ENCODE measurements at places on chromosomes 5 and 9.

DNA sequence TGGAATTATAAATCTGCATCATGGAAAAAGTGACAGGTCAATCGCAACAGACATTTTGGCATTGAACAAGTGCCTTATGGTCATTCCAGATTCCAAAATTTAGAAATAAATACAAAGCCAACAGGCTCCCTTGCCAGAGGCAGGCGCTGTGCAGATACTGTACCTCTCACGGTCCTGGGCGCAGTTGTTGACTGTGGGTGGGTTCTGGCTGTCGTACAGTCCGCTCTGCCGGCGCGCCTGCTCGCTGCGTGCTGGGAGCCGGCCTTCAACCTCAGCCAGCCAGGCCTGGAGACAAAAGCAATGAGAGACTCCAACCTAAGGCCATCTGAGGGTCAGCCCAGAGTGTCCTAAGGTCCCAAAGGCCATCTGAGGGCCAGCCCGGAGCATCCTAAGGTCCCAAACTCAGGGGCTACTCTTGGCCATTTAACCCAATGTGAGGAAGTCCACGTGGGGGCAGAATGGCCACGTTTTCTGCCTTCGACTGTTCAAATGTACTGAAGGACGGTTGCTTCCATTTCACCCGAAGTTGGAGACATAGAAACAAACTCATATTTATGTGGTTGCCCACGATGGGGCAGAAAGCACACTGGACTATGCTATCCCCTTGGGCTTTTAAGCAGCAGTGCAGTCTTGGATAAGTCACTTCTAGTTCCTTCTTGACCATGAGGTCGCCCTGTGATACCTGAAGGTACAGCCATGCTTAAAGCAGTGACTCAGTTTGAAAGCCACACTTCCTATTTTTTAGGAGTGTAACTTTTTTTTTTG is 65.2 kb downstream of the USP20 start:
- no peak for DNase-seq
- no peaks in the 10 kb centered on the region for H3K27me3 ChIP-seq

- H3K27me3 ChIP-seq = no peaks in the 10 kb centered on the region
- H3K4me3 ChIP-seq = no peak overlapping the region
- H3K4me1 ChIP-seq = no peaks in the 10 kb centered on the region
- no peak overlapping the region for H3K27ac ChIP-seq
- no peak for DNase-seq
These were observed 194.4 kb upstream of the VCAN start for GRCh38 chr5:83277154-83277553.

DNA sequence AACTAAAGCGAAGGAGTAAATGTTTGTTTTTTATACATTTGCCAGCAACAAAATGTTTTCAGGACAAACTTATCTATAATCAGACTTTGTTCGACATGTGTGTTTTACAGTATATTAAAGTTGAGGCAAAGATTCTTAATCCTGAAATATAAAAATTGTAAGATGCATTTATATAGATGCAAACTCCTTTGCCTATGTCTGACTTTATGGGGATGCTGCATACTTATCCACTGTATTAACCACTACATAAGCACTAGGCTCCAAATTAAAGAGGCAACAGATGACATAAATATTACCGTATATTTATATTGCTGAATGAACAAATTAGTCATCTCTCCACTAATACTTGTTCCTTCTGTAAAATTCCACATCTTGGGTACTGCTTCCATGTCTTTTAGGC is 882.7 kb upstream of the ARRDC3 start:
- no peaks in the 10 kb centered on the region for H3K27me3 ChIP-seq
- H3K4me1 ChIP-seq = no peaks in the 10 kb centered on the region
- no peaks in the 10 kb centered on the region for H3K36me3 ChIP-seq
- no peak for DNase-seq
- no peak overlapping the region for H3K4me3 ChIP-seq
- H3K27ac ChIP-seq = no peak overlapping the region

DNA sequence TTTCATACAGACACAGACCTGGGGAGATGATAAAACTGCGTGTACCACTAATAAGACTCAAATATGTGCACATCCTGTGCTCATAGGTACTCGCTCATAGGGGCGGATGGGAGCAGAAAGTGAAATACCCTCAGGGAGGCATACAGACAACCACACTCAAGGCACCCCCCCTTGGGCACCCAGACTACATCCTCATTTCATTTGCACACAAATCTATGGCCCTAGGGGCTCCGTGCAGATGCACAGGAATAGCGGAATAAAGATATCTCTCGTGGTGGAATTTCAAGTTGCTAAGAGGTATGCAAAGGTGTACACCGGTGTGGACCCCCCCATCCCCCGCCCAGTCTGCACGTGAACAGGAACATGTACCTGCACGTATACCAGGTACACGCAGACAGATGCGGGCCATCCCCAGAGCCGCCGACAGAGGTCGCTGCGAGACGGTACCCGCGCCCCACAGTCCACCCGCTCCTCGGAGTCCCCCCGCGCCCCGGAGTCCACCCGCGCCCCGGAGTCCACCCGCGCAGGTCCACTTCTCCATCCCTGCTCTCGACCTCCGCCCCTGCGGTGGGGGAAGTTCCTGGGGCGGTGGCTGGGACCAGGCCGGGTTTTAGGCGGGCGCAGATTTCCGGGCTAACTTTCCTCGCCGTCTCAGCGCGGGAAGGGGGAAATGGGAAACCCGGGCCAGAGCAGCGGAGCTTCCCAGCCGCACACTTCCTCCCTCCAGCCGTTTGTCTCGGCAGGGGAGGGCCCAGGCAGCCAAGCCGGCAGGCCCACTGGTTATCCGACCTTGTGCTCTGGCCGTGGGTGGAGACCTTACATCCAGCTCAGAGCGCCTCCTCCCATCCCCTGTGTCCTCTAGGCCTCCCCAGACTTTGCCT is 1.0 kb upstream of the IL12B start:
- H3K36me3 ChIP-seq = no peaks in the 10 kb centered on the region
- peak overlapping the region; percentile 16 for H3K27ac ChIP-seq
- peaks cover 6% of the 10 kb centered on the region for H3K4me1 ChIP-seq
- DNase-seq = peak; percentile 50

- no peak overlapping the region for H3K4me3 ChIP-seq
- H3K27me3 ChIP-seq = no peaks in the 10 kb centered on the region
- no peak overlapping the region for H3K27ac ChIP-seq
- H3K36me3 ChIP-seq = no peaks in the 10 kb centered on the region
- DNase-seq = peak; percentile 31
- no peaks in the 10 kb centered on the region for H3K4me1 ChIP-seq
These were observed 410.9 kb upstream of the TRPC7 start for GRCh38 chr5:136776022-136776927.

GRCh38 chr5:58019614-58020013 is 440.3 kb downstream of the PLK2 start:
- no peaks in the 10 kb centered on the region for H3K4me1 ChIP-seq
- DNase-seq = peak; percentile 23
- no peak overlapping the region for H3K27ac ChIP-seq
- H3K27me3 ChIP-seq = no peaks in the 10 kb centered on the region

- H3K36me3 ChIP-seq = no peaks in the 10 kb centered on the region
- H3K27me3 ChIP-seq = no peaks in the 10 kb centered on the region
- no peak overlapping the region for H3K27ac ChIP-seq
- no peaks in the 10 kb centered on the region for H3K4me1 ChIP-seq
- H3K4me3 ChIP-seq = no peak overlapping the region
These were observed 16.3 kb upstream of the IGFBPL1 start for GRCh38 chr9:38440516-38440915.

DNA sequence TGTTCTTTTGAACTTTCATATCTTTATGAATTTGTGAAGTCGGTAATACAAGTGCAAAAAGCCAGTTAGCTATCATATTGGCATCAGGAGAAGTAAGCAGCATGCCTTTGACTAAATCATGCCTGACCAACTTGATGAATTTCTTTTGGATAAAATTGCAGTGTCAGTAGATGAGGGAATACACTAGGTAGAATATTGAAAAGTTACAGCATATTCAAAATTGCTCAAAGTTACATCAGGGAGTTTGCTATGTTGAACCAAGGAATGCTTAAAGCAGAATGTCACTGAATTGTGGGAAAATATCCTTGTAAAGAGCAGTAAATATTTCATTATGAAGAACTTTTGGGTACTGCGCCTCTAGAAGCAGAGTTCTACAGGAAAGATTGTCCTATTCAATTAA is 87.1 kb upstream of the TLX3 start:
- H3K27me3 ChIP-seq = no peaks in the 10 kb centered on the region
- H3K36me3 ChIP-seq = no peaks in the 10 kb centered on the region
- H3K27ac ChIP-seq = no peak overlapping the region
- no peak overlapping the region for H3K4me3 ChIP-seq

GRCh38 chr9:81619353-81620001 is 69.9 kb downstream of the TLE1 start:
- H3K27ac ChIP-seq = peak overlapping the region; percentile 53
- DNase-seq = peak; percentile 98
- peaks cover 12% of the 10 kb centered on the region for H3K4me1 ChIP-seq
- no peak overlapping the region for H3K4me3 ChIP-seq
- no peaks in the 10 kb centered on the region for H3K36me3 ChIP-seq

DNA sequence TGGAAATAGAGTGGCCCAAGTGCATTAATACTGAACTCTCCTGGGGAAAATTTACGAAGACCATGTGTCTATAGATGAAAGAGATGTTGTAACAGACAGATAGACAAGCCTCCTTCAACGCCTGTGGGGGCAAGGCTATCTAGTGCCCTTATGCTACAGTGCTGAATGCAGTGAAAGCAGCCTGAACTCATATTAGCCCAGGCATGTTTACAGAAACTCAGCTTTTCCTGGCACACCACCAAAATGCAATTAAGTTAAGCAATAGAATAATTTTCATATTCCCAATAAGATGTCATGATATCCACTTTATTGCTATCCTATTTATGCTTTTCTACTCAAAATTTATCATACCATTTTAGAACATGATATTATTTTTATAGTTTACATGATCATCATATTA is 277.0 kb downstream of the DIRAS2 start:
- no peaks in the 10 kb centered on the region for H3K4me1 ChIP-seq
- H3K27me3 ChIP-seq = no peaks in the 10 kb centered on the region
- H3K36me3 ChIP-seq = no peaks in the 10 kb centered on the region
- H3K4me3 ChIP-seq = no peak overlapping the region
- H3K27ac ChIP-seq = no peak overlapping the region

DNA sequence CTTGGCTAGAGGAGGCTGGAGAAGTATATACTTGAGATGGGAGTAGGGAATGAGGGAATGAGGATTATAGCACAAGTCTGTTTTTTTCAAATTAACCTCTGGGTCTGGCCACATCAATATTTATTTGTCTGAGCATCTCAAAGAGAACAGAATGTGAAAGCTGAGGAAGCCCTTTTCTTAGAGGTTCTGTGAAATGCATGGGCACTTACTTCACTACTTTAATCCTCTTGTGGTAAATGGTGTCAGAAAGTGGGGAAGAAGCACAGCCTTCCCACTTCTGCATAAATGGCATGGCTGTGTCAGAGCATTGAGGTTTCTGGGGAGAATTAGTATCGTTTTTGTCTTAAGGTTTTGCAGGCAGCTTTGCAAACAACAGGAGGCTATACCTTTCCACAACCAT is 48.6 kb downstream of the SPATA31D1 start:
- H3K4me3 ChIP-seq = no peak overlapping the region
- no peaks in the 10 kb centered on the region for H3K4me1 ChIP-seq
- DNase-seq = no peak
- no peak overlapping the region for H3K27ac ChIP-seq

DNA sequence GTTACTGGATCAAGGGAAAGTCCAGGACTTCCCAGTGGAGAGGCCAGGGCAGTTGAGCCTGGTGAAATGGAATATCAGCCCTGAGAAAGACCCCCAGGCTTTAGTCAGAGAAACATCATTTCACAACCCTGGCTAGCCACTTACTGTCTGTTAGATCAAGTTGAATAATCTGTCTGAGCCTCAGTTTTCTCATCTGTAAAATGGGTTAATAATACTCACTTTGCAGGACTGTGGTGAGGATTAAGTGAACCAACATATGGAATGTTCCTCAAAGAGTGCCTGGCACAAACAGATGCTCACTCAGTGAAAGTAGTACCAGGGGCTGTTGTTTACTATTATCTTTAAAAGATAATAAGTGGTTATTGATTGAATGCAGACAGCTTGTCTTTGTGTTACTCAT is 110.5 kb downstream of the SV2C start:
- no peak overlapping the region for H3K27ac ChIP-seq
- H3K4me3 ChIP-seq = no peak overlapping the region
- no peaks in the 10 kb centered on the region for H3K4me1 ChIP-seq
- H3K27me3 ChIP-seq = no peaks in the 10 kb centered on the region
- no peaks in the 10 kb centered on the region for H3K36me3 ChIP-seq
- no peak for DNase-seq

DNA sequence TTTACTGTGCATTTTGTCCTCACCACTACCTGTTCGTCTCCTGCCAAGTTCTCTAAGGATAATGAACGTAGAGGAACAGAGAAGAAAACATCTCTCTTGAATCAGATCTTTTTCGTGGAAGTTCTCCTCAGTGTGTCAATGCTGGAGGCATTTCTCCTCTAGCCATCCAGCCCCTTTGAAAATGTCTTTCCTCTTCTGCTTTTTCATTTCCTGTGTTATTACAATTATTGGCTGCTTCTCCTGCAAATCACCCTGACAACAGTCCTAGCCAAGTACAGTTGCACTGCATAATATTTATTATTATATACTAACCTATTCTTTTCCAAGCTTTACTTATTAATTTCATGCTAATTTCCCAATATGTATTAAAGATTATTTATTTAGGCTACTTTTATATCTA is 61.8 kb upstream of the TRPM3 start:
- DNase-seq = no peak
- no peaks in the 10 kb centered on the region for H3K4me1 ChIP-seq
- H3K4me3 ChIP-seq = no peak overlapping the region
- H3K27me3 ChIP-seq = no peaks in the 10 kb centered on the region

GRCh38 chr9:75461183-75461582 is 372.9 kb downstream of the OSTF1 start:
- no peak overlapping the region for H3K27ac ChIP-seq
- H3K27me3 ChIP-seq = no peaks in the 10 kb centered on the region
- no peaks in the 10 kb centered on the region for H3K36me3 ChIP-seq
- no peak overlapping the region for H3K4me3 ChIP-seq

- H3K36me3 ChIP-seq = no peaks in the 10 kb centered on the region
- no peak overlapping the region for H3K27ac ChIP-seq
- H3K27me3 ChIP-seq = no peaks in the 10 kb centered on the region
- peak; percentile 55 for DNase-seq
- H3K4me1 ChIP-seq = peaks cover 22% of the 10 kb centered on the region
- no peak overlapping the region for H3K4me3 ChIP-seq
These were observed 21.1 kb upstream of the CDKN2AIPNL start for GRCh38 chr5:134432677-134433359.

- H3K36me3 ChIP-seq = no peaks in the 10 kb centered on the region
- no peak overlapping the region for H3K4me3 ChIP-seq
- H3K27ac ChIP-seq = no peak overlapping the region
- H3K4me1 ChIP-seq = no peaks in the 10 kb centered on the region
- DNase-seq = no peak
These were observed 113.0 kb upstream of the IER5L start for GRCh38 chr9:129291041-129291501.
